ENCODE measurements at places on chromosomes 16 and 17.
A peak's percentile ranks its signal among the peaks of the same experiment; 100 is the strongest.

DNA sequence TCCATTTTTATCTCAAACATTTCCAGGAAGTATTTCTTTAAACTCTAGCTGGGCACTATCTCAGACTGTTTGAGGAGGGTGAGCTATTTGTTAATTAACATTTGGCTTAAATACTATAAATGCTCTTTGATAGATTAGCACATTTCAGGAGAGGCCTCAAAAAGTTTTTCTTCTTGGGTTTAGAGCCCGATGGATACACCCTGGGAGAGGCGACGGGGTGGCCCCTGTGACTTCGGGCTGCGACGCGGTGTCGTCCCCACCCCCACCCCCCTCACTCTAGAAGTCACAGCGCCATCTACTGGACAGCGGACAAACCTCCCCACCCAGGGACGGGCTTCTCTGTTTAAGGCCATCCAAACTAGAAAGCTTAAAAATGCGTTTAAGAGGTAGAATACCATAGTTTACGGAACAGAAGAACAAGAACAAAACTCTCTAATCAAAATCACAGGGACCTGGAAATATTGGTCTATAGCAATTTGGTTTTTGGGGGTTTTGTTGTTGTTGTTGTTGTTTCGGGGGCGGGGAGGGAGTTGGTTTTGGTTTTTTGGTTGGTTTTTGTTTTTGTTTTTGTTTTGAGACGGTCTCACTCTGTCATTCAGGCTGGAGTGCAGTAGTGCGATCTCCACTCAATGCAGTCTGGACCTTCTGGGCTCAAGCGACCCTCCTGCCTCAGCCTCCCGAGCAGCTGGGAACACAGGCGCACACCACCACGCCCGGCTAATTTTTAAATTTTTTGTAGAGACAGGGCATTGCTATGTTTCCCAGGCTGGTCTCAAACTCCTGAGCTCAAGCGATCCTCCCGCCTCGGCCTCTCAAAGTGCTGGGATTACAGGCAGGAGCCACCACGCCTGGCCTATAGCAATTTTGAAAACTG lies 254.4 kb downstream of the C16orf95 start:
- DNase-seq, result peak; percentile 26

GRCh38 chr17:76188213-76189016 lies 47.4 kb upstream of the FOXJ1 start:
- no peak for DNase-seq

GRCh38 chr17:81487487-81488275 lies 24.9 kb downstream of the ACTG1 start:
- no peak for DNase-seq

DNA sequence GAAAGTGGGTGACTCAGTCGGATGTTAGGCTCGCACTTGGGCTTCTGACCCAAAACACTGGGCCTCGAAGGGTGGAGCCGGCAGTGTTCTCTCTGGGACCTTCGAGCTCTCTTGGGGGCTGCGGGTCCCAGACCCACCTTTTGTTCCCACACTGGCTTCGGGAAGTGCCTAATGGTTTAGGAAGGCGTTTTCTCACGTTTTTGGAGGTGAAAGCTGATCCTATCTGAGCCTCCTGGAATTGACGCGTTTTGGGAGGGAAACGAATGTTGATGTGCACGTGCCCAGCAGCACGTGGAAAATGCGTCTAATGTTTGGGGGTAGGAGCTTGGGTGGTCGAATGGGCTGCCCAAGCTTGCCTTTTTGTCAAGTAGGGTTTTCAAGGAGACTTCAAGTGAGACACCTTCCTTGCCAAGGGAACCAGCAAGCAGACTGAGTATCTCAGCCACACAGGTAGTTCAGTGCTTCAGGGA lies 666 bp downstream of the HGS start:
- peak; percentile 71 for DNase-seq

DNA sequence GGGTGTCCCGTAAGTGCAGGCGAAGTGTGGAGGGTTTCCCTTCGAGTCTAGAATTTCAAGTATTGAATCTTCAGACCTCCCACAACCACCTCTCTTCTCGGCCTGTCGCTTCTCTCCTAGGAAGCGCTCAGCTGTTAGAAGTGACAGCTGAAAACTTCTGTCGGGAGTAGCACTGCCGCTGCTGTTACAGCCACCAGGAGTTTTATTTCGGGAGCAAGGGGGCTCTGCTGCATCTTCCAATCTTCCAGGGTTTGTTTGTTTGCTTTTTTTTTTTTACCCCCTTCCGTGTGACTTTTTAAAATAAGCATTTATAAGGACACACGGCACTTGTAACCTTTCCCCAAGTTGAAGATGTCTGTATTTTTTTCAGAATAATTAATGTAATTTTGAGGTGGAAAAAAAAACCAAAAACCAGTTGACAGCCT lies 767 bp downstream of the RPS6KB1 start:
- peak; percentile 16 for DNase-seq

DNA sequence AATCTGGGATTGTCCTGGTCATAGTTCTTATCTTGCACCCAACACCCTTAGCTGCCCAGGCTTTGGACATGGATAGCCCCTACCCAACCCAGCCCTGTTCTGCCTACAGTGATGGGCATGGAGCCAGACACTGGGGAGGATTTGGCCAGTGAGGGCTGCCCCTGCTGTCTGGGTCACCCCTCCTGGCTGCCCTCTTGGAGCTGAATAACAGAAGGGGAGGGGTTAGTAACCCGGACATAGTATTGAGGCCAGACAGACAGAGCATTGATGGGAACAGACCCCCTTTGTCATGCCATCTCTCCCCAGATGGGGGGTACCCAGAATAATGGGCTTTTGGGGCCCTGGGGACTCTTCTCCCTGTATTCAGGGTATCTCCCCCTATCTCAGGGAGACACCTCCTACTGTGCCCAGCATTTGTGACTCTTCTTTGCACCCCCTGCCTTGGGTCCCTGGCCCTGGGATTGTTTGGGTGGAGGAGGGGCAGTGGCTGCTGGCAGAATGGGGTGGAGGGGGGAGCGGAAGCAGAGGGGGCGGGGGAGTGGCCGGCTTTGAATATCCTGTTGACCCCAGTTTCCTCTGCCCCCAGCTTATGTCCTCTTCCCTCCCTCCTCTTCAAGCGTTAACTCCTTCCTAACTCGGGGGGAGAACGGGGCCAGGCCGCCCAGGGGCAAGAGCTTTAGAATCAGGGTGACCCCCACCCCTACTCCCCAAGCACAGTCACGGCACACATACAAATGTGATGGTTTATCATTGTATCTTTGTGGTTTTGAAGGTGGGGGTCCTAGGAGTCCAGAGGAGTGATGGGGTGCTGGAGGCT lies 17.0 kb downstream of the GJD3 start:
- DNase-seq, result no peak

DNA sequence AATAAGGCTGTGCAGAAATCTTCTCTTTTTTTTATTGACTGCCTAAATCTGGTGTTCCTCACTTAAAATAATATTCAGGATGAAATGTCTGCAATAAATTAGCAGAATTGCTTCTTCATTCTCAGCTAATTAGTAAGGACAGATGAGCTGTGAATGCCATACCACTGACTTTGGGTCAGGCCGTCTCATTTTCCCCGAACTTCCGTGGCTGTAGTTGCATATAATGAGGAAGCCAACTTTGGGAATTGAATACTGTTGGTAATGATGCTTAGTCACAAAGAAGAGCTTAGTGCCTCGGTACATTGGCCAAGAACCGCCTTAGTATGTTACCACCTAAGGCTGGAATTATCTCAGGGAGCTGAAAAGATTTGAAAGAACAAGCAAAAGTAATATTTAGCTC lies 47.6 kb downstream of the NUP93 start:
- DNase-seq, result no peak

GRCh38 chr17:36500745-36501225 lies 14.3 kb downstream of the ZNHIT3 start:
- DNase-seq, result no peak

GRCh38 chr17:34628879-34629278 lies 49.5 kb downstream of the TMEM132E start:
- no peak for DNase-seq

DNA sequence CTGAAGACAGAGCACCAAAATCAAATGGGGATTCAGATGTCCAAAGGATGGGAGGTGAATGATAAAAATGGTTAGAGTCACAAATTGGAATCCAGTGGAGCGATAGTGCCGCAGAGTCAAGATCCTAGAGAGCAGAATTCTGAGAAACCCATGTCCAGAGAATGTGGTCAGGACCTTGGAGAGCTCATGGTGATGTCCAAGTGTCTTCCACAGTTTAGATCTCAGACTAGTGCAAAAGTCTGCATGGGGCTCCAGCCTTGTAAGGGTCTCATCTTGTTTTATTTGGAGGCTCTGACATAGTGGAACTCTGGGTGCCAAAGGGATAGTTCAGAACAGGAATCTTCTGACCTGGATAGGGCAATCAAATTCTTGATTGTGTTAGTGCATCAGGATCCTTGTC lies 245.9 kb upstream of the HSBP1 start:
- peak; percentile 24 for DNase-seq

Data from renal cortical epithelial cell (primary cell).